ENCODE measurements at places on chromosomes 7 and 10.

DNA sequence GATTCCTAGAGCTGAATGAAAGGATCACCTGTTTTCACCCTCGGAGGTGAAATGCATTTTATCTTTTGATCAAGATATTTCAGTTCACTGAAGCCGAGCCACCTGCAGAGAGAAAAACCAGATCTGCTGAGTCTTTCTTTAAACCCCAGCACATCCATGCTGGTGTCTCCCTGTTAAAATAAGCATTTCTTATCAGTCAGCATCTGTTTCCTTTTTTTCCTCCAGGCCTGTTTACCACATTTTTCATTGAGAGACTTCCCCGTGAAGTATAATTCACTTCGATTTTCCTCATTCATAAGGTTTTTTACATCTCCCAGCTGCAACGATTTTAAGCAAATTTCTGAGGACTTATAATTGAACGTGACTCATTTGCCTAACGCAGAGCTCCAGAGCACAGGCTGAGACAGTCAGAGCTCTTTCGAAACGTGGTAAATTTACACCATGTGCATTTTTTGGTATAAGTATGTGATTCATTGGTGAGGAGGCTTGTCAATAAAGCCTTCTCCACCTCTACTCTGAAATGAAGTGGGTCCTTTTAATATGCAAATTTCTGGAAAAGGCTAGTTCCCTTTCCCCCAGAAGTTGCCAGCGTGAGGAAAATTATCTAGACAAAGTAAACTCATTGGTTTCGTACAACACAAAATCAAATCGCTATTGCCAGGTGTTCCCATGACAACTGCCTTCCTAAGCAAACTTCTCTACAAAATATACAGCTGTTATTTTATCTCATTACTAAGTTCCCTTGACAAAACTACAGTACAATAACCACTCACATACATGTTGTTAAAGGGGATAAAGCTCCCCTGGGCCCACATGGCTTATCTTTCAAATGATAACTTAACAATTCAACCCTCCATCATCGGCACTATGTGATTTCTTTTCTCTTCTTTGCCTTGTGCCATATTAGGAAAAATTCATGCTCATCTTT, 374.8 kb upstream of the AKR1E2 start:
- DNase-seq: no peak

GRCh38 chr7:149715476-149715875, 57.9 kb downstream of the ZNF467 start:
- DNase-seq: no peak

- no peak for DNase-seq
These were observed 145.5 kb upstream of the AGR3 start for GRCh38 chr7:17027143-17027788.

GRCh38 chr7:16524332-16524731, 2.3 kb upstream of the LRRC72 start:
- no peak for DNase-seq

- DNase-seq: no peak
These were observed 34.3 kb upstream of the ADAM12 start for GRCh38 chr10:126422567-126422966.

- DNase-seq: no peak
These were observed 89.3 kb downstream of the BEND7 start for GRCh38 chr10:13439313-13440184.

GRCh38 chr10:99845837-99846382, 63.5 kb downstream of the ABCC2 start:
- peak; percentile 76 for DNase-seq

DNA sequence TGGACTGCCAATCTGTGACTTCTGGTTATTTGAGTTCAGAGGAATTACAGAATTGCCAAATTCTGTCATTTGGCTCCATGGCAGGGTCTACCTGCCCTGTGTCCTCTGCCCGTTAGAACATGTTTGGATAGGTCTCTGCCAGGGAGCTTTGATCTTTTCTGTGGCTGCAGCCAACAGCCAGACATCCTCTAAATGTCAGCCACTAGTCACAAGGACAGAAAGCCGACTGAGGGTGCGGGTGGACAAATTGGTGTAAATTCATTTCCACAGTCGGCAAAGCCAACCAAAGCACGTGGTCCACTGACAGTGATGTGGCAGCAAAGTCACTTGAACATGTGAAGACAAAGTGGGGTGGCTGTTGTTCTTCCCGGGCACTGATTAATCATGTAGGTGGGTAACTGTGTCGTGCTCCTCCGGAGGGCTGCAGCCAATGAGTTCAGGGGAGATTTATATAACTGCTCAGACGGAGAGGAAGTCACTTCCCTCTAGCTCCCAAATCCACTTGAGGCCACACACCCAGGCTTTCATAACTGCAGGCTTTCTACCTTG, 26.7 kb upstream of the CAMK1D start:
- no peak for DNase-seq

DNA sequence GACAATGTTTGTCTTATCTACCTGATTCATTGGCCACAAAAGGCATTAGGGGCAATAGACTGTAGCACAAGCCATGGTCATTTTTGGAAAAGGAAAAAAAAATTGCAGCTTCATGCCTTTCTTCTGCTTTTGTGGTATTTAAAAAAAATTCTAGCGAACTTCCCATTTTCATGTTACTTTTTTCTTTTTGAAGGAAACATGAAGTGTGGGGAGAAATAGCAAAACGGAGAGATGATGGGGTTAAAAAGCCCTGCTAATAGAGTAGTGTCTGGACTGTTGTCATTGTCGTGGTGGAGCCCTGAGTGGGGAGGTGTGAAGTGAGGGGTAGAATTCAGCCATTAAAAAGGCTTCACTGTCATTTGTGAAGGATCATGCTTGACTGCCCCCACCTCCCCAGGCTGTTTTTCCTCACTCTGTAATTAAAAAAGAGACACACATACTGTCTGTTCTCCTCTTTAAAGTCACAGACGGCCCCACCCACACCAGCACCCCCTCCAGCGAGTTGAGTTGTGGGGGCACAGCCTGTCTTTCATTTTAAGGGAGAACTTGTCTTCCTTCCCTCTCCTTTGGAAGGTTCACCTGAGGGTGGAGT, 272.4 kb downstream of the CREB5 start:
- no peak for DNase-seq

- DNase-seq: no peak
These were observed 425 bp upstream of the MTG1 start for GRCh38 chr10:133393401-133394063.

DNA sequence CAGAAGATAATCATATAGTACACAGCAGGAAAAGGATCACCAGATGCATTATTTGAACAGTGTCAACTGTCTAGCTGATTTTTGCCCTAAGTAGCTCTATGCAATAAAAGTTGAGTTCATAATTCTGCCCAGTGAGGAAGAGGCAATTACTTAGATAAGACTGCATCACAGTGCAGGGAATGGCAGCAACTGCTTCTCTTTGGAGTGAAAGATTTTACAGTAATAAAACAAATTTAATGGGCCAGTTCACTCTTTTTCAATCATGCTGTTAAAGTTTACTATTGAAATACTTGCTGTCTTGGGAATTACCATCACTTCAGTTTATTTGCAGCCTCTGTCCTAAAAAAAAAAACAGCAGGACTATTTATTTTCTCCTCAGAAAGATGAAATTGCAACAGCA, 907.9 kb downstream of the ANKRD7 start:
- no peak for DNase-seq

DNA sequence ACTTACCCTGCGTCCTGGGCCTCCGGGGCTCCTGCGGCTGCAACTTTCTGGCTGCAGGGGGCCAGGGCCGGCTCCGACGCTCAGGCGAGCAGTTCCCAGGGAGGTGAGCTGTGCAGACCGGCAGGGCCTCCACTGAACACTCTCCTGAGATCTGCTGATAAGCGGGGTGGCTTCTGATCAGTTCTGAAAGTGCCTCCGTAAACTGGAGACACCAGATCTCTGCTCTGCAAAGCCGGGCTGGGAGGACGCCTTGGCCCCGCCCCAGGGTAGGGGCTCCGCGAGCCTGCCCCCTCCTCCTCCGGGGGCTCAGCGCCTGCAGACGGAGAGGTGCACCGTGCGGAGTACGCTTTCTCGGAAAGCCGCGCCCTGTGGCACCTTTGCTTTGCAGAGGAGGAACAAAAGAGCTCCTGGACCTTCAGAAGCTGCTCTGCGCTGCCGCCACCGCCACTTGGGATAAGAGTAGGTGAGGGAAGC, 141.3 kb upstream of the VKORC1L1 start:
- DNase-seq: no peak

GRCh38 chr10:132637477-132638129, 100.0 kb downstream of the INPP5A start:
- DNase-seq: peak; percentile 19

- no peak for DNase-seq
These were observed 10.5 kb downstream of the ZNF282 start for GRCh38 chr7:149205690-149206381.

DNA sequence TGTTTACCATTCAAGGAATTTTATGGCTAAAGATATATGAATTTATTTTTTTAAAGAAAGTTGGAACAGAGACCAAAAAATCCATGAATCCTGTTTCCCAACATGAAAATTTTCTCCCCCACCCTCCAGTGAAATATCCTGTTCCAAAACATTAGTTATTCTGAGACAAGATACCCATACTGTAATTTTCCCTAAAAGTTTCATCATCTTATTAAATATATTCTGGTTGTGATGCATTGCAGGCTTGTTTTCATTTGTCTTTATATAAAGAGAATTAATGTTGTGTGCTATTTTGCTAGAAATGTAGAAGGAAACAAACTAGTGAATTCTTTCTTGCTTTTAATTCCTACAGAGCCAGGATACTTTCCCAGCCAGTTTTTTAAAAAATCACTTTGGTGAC, 106.6 kb downstream of the EXOC4 start:
- no peak for DNase-seq

GRCh38 chr7:112882022-112882421, 91.8 kb upstream of the TMEM168 start:
- DNase-seq: no peak

GRCh38 chr10:17229016-17229716, 1.1 kb downstream of the VIM start:
- no peak for DNase-seq

GRCh38 chr10:78952030-78952429, 116.7 kb upstream of the ZMIZ1 start:
- no peak for DNase-seq

DNA sequence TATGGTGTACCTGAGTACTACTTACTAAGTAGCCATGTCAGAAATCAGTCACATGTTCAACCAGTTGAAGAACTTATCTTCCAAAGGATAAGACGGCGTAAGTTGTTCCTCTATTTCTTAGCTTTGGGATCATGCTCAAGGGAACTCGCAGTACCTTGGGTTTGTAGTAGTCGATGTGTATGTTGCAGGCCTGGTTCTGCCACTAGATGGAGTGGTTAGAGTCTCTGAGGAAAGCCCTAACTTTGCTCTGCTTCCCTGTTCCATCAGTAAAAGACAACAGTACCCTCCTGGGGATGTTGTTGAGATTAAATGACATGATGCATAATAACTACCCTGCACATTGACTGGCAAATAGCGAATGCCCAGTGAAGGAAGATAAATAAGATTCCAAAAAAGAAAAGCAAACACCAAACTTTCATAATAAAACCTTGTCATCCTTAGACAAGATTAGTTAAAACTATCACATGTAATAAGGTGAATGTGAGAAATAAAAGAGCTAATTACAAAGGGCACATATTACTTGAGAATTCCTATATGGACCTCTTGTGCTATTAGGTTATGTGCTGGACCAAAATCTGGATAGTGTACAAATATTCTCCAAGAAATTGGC, 165.9 kb downstream of the ABCA13 start:
- DNase-seq: no peak

DNA sequence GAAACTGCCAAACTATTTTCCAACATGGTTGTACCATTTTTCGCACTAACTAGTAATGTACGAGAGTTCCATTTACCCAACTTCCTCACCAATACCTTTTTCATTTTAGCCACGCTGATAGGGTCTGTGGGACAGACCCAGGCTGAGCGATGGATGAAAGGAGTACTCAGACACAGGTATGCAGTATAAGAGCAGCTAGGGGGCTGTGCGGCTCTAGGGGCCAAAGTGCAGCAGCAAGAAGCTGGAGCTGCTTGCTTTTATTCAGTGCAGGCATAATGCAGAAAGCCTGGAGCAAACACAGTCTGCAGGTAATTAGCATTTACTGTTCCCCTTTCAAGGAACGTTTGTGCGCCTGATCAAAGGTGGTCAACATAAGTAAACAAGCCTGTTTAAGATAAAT, 21.0 kb downstream of the UCMA start:
- DNase-seq: no peak

DNA sequence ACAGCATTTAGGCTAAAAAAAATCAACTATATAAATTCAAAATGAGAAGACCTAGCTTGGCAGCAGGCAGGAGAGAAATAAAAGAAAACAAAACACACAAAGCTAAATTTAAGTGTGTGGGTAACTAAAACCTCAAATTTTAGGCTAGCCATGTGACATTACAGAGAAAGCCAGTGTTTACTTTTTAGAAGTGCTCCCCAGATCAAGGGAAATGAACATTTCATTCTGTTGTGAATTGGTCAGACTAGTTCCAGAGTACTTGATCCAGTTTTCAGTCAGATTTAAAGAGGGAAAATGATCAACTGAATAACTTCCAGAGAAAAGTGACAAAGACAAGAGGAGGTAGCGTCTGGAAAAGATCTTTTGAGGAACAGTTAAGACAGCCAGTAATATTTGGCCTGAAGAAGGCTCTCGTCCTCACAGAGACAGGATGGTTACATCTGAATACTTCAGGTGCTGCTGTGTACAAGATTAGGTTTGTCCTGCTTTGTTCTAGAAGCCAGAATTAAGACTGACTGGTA, 563.4 kb downstream of the KCNMA1 start:
- DNase-seq: no peak

GRCh38 chr7:39085189-39085588, 107.5 kb downstream of the POU6F2 start:
- DNase-seq: no peak

DNA sequence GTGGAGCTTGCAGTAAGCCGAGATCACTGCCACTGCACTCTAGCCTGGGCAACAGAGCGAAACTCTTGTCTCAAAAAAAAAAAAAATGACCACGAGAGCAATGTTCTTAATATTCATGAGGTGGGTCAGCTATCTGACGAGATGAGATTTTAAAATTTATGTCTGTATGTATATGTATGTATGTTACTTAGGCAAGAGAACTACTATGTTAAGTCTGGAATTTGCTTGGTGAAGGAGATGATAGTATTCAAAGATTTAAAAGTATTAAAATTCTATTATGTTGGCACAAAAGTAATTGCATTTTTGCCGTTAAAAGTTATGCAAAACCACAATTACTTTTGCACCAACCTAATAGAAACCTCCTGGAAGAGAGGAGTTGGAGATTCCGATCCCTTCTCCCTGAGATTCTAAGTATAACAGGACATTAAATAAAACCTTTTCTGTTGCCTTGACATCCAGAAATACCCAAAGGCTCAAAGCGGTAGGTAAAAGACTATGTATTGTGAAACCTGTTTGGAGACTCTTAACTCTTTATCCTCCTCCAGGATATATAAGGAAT, 114.3 kb upstream of the TNS3 start:
- DNase-seq: no peak

All from GM12864 (cell line).